ENCODE measurements at places on chromosomes 4 and X.

DNA sequence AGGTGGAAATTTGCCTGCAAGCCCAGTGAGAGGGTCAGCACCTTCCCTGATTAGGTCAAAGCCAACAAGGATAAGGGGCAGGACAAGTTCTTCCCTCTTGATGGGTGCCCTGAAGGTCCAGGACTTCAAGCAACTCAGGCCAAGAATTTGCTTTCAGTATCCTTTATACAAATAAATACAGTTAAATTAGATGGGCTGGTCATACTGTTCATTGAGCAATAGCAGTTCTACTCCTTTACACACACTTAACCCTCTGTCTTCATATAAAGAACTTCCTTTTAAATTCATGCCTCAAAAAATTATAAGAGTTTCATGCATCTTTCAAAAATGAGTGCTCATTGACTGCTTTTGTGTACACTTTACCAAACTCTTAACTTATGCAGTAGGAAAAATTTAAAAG, 392.0 kb downstream of the SPRY1 start:
- no peak for DNase-seq

GRCh38 chr4:156422576-156422975, 468.9 kb upstream of the CTSO start:
- no peak for DNase-seq

DNA sequence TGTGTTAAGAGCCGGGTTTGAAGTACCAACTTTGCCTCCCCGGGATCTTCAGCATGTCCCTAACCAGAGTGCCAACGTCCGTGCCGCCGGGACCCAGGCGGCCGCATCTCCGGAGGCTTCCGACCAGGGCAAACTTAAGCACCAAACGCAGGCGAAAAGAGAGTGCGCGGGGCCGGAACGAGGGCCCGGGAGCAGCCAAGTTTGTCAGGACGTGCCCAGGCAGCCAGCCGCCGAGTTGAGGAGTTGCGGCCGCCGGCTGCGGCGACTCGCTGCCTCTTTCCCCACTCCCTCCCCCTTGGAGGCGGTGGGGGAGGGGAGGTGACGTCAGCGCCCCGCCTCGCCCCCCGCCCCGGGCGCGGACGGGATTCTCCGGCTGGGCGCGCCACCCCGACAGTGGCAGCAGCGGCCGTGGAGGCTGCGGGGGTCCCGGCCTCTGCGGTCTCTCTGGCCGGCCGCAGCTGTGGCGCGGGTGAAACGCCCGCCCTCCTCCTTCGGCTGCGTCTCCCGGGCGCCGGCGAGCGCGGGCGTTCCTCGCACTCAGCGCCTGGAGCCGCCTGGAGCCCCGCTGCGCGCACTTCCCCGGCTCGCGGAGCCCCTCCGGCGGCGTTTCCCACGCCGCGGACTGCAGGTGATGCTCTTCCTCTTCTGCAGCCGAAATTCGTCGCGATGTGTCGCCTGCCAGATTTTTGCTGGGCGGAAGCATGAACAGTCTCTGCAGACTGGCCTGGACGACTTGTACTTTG, 2.9 kb upstream of the FAT1 start:
- no peak for DNase-seq

DNA sequence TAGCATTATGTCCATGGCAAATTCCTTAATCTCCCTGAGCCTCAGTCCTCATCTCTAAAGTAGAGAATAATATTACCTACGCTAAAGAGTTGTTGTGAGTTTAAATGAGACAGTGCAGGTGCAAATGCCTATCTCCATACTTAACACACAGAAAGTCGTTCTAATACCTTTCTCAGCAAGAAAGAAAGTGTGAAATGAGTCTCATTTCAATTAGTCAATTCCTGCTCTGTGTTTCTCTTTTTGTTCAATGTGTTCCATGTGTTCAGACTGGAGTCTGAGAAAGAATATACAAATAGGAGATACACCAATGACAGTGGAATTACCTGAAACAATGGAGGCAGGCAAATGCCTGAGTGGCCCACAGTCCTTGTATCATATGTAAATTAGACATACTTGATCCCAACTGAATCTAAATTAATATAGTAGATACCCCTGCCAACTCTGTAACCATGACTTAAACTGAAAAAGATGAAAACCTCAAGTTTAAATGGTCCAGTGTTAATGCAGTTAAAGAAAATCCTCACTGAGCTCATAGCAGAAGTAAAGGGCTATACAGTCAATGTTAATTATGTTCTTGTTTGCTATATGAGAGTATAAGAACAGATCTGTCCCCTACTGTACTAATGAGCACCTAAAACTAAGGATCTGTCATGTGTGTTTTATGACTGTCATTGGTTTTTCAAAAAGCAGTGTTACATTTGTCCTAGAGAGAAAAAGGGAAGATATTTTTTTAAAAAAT, 68.2 kb downstream of the GPC3 start:
- no peak for DNase-seq

DNA sequence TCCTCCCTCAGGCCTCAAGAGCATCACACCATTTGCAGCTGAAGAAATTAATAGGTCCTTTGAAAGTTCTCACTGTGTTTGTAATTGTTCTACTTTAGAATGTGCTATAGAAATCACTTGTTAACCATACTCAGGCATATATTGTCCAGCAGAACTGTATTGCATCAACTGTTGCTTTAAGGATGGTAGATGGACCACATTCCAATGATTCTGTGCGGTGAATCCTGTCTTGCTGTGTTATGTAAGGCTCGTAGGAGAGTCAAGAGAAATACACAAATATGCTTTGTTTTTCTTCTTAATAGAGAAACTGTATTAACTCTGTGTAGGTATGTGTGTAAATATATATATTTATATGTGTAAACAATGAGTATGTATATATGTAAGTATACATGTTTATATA, 6.3 kb upstream of the ADGRA3 start:
- peak; percentile 3 for DNase-seq

DNA sequence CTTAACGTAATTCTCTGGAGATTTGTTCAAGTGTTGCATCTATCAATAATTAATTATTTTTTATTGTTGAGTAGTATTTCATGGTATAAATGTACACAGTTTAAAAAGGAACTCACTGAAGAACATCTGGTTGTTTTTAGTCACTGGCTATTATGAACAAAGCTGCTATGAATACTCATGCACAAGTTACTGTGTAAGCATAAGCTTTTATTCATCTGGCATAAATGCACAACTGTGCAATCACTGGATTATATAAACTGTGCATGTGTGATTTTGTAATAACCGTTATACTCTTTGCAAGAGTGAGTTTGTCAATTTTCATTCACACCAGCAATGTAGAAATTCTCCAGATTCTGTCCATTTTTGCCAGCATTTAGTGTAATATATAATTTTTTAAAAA, 43.8 kb upstream of the UBQLN2 start:
- no peak for DNase-seq

GRCh38 chr4:110164251-110164650, 34.2 kb downstream of the ELOVL6 start:
- no peak for DNase-seq

DNA sequence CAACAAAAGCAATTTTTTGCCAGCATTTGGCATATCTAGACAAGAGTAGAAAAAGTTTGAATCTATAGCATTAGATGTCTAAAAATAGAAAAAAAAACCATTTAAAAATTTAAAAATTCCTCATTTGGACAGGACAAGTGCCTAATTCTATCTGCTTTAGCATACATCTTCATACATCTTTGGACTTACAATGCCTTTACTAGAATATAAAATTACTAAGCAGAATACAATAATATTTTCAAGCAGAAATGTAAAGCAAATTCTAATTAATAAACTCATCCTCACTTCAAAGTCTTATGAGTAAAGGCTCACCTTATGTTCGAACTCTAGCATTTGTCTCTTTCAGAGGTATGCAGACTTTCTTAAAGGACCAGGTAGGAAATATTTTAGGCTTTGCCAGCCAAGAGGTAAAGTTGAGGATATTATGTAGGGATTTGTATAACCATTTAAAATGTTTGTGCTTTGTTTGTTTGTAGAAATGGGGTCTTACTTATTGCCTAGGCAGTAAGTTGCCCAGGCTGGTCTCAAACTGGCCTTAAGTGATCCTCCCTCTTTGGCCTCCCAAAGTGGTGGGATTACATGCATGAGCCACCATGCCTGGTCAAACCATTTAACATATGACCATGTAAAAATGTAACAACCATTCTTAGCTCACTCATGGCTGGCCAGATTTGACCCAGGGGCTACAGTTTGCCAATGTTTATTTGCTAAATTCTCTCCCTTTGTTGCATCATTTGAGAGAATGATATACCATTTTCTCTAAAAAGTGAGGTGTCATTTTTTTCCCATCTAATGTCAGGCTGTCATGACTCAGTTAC, 29.1 kb downstream of the UGDH start:
- no peak for DNase-seq

- DNase-seq = no peak
Observed at GRCh38 chr4:7623468-7623867, 188.7 kb upstream of the PSAPL1 start.

GRCh38 chr4:6443035-6444023, 29.1 kb downstream of the PPP2R2C start:
- no peak for DNase-seq

DNA sequence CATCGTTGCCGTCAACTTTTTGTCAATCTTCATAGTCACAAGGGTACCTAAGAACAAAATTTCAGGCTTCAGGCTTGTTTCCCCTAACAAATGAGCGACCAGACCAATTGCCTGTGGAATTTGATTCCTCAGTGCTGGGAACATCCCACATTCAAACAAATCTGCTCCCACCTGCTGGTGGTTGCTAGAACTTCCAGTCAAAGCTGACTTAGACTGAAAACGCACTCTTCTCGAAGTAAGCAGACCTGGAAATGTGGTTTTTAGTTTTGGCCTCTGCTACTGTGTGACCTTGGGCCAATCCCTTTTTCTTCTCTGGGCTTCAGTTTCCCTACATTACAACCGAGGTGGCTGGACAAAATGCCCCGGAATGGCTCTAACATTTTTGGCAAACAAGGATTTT, 1.8 kb upstream of the GABRQ start:
- peak; percentile 64 for DNase-seq

- no peak for DNase-seq
Observed at GRCh38 chrX:154600759-154601374, 15.9 kb downstream of the CTAG1A start.

GRCh38 chr4:52869196-52869595, 7.1 kb downstream of the RASL11B start:
- peak; percentile 8 for DNase-seq

DNA sequence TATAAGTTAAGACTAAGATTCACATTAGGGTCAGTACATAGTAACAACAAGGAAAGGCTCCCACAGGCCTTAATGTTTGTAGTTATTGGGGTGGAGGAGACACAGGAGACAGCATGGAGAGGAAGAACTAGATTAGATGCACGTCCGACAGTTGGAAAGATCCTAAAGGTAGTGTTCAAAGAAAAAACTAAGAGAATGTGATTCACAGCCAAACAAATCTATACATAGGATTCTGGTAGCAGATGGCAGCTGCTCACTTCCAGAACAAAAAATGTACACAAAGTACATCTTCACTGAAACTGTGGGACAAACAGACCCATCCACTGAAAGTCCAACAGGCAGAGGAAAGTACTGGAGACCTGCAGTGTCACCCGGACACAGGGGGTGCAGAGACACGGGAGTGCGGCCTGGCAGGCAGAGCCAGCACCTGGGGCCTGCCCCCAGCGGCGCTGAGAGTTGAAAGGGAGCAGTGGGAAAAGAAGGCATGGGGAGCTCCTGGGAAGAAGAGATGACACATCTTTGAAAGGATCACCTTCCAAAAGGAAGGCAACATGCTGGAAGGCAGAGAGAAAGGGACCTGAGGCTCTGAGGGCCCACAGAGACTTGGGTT, 40.0 kb downstream of the NELFA start:
- no peak for DNase-seq

DNA sequence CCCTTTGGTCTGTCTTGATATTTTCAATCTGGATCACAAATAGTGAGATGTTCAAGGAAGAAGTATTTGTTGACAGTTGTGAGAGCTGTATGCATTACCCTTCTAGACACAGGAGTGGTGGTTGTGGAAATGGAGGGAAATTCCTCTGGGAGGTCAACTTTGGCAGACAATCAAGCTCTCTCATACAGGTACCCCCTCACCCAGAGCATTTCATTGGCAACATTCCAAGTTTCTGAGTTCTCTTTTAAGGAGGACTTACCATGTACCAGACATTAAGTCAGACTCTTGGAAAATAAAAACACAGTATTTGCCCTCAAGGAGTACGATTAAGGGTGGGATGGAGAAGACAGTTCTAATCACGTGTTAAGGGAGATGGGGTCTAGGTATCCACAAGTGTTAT, 45.3 kb downstream of the KLHL15 start:
- no peak for DNase-seq

DNA sequence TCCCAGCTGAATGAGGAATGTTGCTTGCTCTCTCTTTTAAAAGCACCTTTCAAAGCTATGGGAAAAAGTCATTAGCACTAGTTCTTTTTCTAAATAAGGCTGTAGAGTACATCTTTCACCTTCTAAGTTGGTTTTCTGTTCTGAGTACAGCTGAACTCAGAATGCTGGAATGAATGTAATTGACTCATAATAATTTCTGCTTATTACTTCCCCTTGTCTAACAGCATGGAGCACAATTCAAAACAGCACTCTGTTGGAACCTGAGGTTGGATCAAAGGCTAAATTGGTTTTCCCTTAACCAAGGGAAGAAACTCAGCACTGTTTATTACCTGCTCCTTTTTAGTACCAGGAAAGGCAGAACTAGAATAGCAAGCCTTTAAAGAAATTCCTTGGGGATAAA, 33.5 kb upstream of the CYP2U1 start:
- no peak for DNase-seq

GRCh38 chr4:71113294-71113693, 119.8 kb downstream of the DCK start:
- peak; percentile 6 for DNase-seq

GRCh38 chr4:79047316-79047715, 108.1 kb upstream of the PAQR3 start:
- no peak for DNase-seq

- DNase-seq = no peak
Observed at GRCh38 chrX:38426785-38427184, 74.4 kb downstream of the OTC start.

DNA sequence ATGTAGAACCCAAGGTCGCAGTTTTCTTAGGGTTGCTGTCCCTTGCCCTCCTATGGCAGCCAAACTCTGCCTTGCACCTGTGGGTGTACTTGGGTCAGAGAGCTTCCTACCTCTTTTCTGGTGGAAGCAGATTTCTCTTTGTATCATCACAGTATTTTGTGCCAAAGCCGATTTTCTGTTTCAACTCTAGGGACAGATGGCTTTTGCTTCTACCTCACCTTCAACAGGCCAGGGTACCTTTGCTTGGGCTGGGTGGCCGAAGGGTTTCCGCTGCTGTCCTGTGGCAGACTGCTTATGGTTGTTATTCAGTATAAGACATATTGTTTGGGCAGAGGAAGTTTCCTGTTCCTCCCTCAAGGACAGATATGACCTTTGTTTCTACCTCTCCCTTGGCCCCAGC, 22.4 kb downstream of the NEIL3 start:
- no peak for DNase-seq

- no peak for DNase-seq
Observed at GRCh38 chr4:127622621-127622920, 10.2 kb upstream of the INTU start.

- DNase-seq = peak; percentile 69
Observed at GRCh38 chrX:63350465-63350877, 661 bp downstream of the SPIN4 start.

GRCh38 chrX:53642337-53642736, 44.2 kb downstream of the HUWE1 start:
- no peak for DNase-seq

Data from NCI-H1417 (cell line).